Thymus (tissue), 14 donors: ENCODE measurements at places on chromosomes 5 and 9. TPM values are rescaled to one million over a fixed set of nuclear protein-coding genes. Genes with fewer than 3 reads are reported as not detected.

The PCDHGA8 gene
- 0.19 TPM for total RNA-seq

The FOXD4L4 gene
- 0.09 TPM for total RNA-seq

The NMUR2 gene
- 0.05 TPM for total RNA-seq

The SPINK5 gene
- total RNA-seq = 3.4 TPM

The PARP8 gene
- total RNA-seq = 18.7 TPM

The NIM1K gene
- total RNA-seq = 0.19 TPM

The SCGB3A2 gene
- 0.71 TPM for total RNA-seq

The HAND1 gene
- 0.19 TPM for total RNA-seq

- no peak for DNase-seq
- H3K27me3 ChIP-seq = no peaks in the 10 kb centered on the region
- H3K36me3 ChIP-seq = no peaks in the 10 kb centered on the region
- H3K4me3 ChIP-seq = no peak overlapping the region
Observed at GRCh38 chr5:119420169-119420568, 32.1 kb upstream of the HSD17B4 start.

- H3K36me3 ChIP-seq = no peaks in the 10 kb centered on the region
- H3K4me3 ChIP-seq = peak overlapping the region; percentile 15
- H3K4me1 ChIP-seq = peaks cover 3% of the 10 kb centered on the region
- H3K27me3 ChIP-seq = no peaks in the 10 kb centered on the region
- peak; percentile 38 for DNase-seq
Observed at GRCh38 chr5:158074992-158075769, 216.2 kb upstream of the CLINT1 start.

DNA sequence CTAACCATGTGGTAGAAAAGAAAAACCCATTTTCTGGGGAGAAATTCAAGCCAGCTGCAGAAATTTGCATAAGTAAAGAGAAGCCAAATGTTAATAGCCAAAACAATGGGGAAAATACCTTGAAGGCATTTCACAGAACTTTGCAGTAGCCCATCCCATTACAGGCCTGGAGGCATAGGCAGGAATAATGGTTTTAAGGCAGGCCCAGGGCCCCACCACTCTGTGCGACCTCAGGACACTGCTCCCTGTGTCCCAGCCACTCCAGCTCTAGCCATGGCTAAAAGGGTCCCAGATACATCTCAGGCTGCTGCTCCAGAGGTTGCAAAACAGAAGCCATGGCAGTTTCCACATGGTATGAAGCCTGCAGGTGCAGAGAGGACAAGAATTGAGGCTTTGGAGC, 253.3 kb downstream of the CTNND2 start:
- H3K27ac ChIP-seq = no peak overlapping the region
- no peaks in the 10 kb centered on the region for H3K36me3 ChIP-seq
- no peaks in the 10 kb centered on the region for H3K27me3 ChIP-seq
- no peaks in the 10 kb centered on the region for H3K4me1 ChIP-seq

DNA sequence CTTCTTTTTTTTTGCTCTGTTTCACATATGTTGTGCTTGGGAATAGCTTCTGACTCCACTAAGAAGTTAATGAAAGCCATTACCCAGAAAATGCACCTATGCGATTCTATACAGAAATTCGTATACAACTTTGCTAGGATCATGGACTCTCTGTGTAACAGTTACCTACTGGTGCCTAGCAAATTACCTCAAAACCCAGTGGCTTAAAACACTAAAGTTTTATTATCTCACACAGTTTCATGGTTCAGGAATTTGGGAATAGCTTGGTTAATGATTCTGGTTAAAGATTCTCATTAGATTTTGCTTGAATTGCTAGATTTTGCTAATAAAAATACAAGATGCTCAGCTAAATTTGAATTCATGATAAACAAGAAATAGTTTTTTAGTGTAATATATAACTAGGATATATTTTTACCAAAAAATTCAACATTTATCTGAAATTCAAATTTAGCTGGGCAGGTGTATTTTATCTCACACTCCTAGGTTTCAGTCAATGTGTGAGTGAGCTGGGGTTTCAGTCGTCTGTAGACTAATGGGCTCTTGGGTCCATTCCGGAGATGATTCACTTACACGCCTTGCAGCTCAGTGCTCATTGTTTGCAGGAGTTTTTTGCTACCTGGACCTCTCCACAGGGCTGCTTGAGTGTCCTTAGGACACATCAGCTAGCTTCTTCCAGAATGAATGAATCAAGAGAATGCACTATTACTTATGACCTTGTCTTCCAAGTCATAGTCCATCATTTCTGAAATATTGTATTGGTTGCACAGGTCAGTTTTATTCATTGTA, 75.1 kb downstream of the MROH2B start:
- H3K4me1 ChIP-seq = no peaks in the 10 kb centered on the region
- no peaks in the 10 kb centered on the region for H3K36me3 ChIP-seq
- H3K27me3 ChIP-seq = no peaks in the 10 kb centered on the region
- no peak overlapping the region for H3K27ac ChIP-seq
- no peak for DNase-seq

DNA sequence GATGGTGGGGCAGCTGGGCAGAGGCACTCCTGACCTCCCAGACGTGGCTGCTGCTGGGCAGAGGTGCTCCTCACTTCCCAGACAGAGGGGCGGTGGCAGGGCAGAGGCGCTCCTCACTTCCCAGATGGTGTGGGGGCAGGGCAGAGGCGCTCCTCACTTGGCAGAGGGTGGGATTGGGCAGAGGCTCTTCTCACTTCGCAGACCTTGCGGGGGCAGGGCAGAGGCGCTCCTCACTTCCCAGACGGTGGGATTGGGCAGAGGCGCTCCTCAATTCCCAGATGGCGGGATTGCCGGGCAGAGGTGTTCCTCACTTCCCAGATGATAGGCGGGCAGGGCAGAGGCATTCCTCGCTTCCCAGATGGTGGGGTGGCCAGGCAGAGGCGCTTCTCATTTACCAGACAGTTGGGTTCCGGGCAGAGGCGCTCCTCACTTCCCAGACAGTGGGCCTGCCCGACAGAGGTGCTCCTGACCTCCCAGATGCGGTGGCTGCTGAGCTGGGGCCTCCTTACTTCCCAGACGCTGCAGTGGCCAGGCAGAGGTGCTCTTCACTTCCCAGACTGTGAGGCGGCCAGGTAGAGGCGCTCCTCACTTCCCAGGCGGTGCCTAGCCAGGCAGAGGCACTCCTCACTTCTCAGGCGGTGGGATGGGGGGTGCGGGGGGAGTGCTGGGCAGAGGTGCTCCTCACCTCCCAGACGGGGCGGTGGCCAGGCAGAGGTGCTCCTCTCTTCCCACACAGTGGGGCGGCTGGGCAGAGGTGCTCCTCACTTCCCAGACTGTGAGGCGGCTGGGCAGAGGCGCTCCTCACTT, 25.3 kb upstream of the SPATA31E1 start:
- no peaks in the 10 kb centered on the region for H3K27me3 ChIP-seq
- H3K4me1 ChIP-seq = no peaks in the 10 kb centered on the region
- no peak for DNase-seq
- H3K27ac ChIP-seq = no peak overlapping the region
- H3K4me3 ChIP-seq = no peak overlapping the region

DNA sequence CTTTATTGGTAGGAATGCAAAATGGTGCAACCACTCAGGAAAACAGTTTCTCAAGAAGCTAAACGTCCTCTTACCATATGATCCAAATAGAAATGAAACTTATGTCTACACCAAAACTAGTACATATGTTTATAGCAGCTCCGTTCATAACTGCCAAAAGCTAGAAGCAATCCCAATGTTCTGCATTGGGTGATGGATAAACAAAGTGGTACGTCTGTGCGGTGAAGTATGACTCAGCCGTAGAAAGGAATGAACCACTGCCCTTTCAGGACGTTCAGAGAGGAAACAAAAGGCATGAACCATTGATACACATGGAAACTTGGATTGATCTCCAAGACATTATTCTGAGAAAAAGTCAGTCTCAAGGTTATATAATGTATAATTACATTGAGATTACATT, 27.6 kb downstream of the HNRNPH1 start:
- H3K27ac ChIP-seq = no peak overlapping the region
- DNase-seq = no peak
- peaks cover 68% of the 10 kb centered on the region for H3K36me3 ChIP-seq
- no peaks in the 10 kb centered on the region for H3K27me3 ChIP-seq
- no peak overlapping the region for H3K4me3 ChIP-seq

DNA sequence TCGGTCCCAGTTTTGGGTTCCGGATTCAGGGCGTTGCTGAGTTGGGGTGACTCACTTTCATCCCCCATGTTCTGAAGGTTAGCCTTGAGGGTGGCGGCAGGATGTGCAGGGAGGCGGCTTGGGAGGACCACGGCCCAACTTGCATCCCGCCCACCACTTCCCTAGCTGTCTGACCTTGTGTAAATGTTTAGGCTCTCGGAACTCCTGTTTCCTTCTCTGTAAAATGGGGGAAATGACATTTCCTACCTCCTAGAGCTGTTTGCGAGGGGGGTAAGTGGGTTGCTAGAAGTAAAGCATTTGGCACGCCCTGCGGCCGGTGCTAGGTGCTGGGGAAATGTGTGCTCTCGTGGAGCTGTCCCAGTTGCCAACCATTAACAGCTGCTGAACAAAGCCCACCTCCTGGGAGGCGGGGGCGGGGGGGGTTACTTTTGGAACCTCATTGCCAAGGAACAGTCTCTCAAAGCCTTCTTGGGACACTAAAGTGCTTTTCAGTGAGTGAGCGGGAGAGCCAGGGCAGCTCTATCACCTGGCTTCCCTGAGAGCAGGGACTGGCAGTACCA, 27.5 kb downstream of the PTGES2 start:
- H3K36me3 ChIP-seq = peaks cover 27% of the 10 kb centered on the region
- no peaks in the 10 kb centered on the region for H3K27me3 ChIP-seq
- H3K4me3 ChIP-seq = no peak overlapping the region
- DNase-seq = no peak
- peaks cover 49% of the 10 kb centered on the region for H3K4me1 ChIP-seq

- H3K27ac ChIP-seq = no peak overlapping the region
- peak; percentile 72 for DNase-seq
- no peak overlapping the region for H3K4me3 ChIP-seq
- H3K27me3 ChIP-seq = no peaks in the 10 kb centered on the region
Observed at GRCh38 chr9:78325343-78325742, 28.4 kb downstream of the PSAT1 start.

DNA sequence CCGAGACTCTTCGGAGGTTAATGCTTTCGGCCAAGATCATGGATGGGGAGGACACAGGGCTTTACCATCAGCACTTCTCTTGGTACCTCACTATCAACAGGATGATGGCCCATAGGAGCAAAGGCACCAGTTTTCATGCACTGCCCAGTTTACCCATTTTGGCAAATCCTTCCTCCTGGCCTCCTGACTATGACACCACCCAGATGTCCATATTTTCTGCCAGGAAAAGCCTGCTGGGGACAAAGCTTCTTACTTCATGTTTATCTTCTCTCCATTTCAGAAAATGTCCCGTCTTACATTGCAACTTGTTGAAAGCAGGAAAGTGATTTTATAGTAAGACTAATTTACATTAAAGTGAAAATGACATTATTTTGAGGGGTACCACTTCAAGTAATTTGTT, 61.4 kb upstream of the GAS1 start:
- no peak overlapping the region for H3K4me3 ChIP-seq
- no peaks in the 10 kb centered on the region for H3K27me3 ChIP-seq
- no peaks in the 10 kb centered on the region for H3K36me3 ChIP-seq
- DNase-seq = no peak

DNA sequence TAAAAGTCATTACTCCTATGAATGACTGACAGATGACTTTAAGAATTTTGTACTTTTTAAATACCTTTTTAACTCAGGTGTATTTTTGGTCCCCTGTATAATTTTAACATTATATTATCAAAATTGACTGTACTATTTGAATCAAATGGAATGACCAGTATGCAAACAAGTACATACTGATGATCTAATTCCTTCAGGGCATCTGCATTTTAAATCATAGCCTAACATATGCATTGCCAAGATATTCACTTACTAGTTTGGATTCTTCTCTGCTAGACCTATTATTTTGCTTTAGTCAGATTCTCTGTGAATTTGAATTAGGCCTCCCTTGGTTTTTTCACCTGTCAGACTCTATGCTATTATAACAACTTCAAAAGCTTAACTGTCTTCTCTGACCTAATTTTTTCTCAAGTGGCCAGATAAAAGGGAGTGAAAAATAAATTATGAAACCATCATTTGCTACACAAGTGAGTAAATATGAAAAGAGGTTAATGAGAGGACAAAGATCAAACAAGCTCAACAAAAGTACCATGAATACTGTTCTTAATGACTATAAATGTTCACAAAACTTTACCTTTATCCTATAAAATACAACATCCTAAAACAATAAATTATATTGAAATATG, 1505.2 kb upstream of the CDH9 start:
- H3K36me3 ChIP-seq = no peaks in the 10 kb centered on the region
- H3K4me3 ChIP-seq = no peak overlapping the region
- DNase-seq = no peak
- no peaks in the 10 kb centered on the region for H3K27me3 ChIP-seq
- no peaks in the 10 kb centered on the region for H3K4me1 ChIP-seq

DNA sequence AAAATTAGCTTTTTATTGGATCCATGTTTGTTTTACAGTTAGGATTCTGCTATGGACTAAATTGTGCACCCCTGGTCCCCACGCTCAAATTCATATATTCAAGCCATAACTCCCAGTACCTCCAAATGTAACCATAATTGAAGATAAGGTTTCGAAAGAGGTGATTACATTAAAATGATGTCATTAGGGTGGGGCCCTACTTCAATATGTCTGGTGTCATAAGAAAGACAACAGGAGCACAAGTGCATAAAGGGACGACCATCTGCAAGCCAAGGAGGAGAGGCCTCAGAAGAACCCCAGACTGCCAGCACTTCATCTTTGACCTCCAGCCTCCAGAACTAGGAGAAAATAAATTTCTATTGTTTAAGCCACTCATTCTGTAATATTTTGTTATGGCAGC, 7.4 kb upstream of the HNRNPA0 start:
- no peaks in the 10 kb centered on the region for H3K36me3 ChIP-seq
- DNase-seq = no peak
- no peak overlapping the region for H3K4me3 ChIP-seq
- H3K27me3 ChIP-seq = no peaks in the 10 kb centered on the region
- no peak overlapping the region for H3K27ac ChIP-seq

DNA sequence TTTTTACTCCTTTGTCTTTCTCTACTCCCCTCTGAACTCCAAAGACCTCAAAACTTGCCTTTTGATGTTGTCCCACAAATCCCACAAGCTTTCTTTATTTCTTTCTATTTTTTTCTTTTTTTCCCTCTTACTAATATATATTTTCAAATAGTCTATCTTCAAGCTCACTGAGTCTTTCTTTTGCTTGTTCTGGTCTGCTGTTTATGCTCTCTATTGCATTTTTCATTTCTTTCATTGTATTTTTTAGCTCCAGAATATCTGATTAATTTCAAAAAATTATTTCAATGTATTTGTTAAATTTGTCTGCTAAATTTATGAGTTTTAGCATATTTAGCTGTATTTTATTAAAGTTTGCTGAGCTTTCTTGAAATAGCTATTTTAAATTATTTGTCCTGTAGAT, 223.3 kb upstream of the IRX1 start:
- H3K27ac ChIP-seq = no peak overlapping the region
- H3K4me1 ChIP-seq = no peaks in the 10 kb centered on the region
- H3K36me3 ChIP-seq = no peaks in the 10 kb centered on the region
- no peak overlapping the region for H3K4me3 ChIP-seq
- no peaks in the 10 kb centered on the region for H3K27me3 ChIP-seq

- H3K27me3 ChIP-seq = no peaks in the 10 kb centered on the region
- peaks cover 2% of the 10 kb centered on the region for H3K36me3 ChIP-seq
- no peak overlapping the region for H3K27ac ChIP-seq
- no peak overlapping the region for H3K4me3 ChIP-seq
- H3K4me1 ChIP-seq = peaks cover 4% of the 10 kb centered on the region
Observed at GRCh38 chr5:53105611-53106300, 3.8 kb downstream of the MOCS2 start.
